ENCODE measurements at places on chromosomes 11 and 22.

DNA sequence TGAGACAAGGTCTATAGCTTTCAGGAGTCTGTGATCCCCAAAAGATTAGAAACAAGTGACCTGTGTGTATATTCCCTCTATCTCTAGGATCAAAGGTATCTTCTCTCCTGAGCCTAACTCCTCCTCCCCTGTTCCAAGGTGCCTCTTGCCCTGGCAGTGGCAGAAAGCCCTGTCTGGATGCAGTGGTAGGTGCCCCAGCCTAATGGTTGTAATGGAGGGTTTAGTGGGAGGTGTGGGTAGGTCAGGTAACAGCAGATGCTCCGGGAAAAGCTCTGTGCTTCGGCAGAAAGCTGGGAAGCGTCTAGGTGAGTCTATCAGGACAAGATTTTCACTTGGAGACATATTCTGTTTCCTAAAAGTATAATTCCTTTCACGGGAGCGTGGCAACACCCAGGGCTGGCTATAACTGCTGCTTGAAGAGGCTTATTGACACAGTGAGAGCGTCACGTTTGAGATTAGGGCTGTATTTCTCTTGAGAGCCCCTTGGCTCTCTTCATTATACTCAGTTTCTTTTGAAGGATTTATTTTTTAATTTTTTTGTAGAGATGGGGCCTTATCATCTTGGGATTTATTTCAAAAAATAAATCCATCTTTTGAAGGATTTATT lies 49.5 kb downstream of the PRR5L start:
- DNase-seq: no peak

DNA sequence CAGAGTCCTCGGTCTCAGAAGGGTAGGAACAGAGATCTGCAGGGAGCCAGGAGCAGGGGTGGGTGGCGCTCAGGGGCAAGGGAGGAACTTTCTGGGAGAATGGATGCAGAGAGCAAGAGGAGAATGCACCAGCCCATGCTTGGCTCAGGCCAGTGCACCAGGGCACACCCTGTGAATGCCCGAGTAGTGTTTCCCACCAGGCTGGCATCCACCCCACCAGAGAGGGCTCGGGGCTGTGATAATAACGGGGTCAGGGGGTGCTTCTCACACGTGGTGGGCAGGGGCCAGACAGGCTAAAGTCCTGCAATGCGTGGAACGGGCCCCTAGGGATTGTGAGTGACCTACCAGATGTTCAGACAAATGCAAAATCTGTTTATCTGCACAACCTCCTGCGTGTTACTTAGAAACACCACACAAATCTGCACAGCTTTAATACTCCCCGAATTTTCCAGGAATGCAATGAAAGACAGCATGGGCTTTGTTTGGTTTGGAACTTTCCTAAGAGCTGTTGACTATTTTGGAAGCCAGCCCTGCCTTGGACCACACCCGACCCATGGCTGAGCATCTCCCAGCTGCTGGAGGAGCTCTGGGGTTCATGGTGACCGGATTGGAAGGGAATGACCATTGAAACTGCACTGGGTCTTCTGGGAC lies 368.3 kb downstream of the SHANK2 start:
- DNase-seq: no peak

DNA sequence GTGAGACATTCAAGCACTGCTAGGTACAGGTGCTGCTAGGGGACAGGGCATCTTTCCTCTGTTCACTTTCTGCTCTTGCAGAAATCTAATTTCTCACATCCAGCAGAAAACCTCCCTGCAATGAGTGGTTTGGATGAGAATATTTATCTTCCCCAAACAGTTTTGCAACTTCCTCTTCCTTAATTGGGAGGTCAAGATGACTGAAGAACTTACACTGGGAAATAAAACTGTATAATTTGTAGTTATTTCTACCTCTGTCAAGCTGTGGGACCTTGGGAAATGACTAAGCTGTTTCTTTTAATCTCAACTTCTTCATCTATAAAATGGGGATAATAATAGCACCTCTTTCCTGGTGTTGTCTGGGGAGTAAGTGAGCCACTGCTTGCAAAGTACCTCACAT lies 69.8 kb downstream of the PRR5L start:
- no peak for DNase-seq

- no peak for DNase-seq
These were observed 3.0 kb upstream of the MUC2 start for GRCh38 chr11:1071571-1072115.

- no peak for DNase-seq
These were observed 4.4 kb downstream of the PGGHG start for GRCh38 chr11:293271-293851.

DNA sequence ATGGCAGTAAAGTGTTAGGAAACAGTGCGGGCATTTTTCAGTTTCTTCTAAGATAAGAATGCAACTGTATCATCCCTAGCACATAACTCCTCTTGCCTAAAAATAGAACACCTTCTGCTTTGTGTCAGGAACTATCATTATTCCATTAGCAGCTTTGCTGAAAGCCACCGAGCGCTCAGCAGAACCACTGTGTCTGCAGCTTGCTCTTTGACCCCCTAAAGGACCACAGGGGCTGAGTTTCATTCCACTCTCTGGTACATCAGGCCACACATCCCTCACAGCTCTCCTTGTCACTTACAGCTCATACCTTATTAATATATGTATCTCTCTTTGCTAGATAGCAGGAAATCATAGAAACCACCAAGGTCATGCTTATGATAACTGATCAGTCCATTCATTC lies 360.2 kb downstream of the KCNA4 start:
- DNase-seq: no peak

DNA sequence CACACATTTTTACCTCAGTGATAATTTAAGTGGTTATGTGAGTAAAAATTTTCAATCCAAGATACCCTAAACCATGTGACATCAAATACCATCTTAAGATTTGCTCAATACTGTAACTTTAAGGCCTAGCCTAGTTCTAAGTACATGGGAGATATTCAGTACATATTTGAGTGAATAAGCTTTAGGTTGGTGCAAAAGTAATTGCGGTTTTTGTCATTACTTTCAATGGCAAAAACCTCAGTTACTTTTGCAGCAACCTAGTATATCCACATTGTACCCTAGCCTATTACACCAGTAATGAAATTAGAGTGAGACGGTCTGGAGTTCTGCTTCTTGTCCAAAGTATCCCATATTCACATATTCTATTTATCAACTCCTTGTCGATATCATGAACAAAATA lies 700.1 kb downstream of the LRRC4C start:
- DNase-seq: no peak

DNA sequence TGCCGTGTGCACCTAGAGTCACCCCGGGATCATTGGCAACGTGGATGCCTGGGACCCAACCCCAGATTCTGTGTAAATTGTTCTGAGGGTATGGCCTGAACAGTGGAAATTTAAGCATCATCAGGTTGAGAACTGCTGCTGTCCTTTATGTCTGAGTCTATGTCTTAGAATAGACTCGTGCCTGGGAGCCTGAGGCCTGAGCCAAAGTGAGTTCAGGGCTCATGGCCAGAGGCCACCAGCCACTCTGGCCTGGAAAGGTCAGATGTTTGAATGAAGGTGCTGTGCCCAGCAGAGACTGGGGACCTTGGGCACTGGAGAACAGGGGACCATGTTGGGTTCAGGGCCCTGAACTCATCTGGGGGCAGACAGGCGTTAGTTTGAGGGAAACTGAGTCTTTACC lies 91.1 kb downstream of the MYO18B start:
- no peak for DNase-seq

DNA sequence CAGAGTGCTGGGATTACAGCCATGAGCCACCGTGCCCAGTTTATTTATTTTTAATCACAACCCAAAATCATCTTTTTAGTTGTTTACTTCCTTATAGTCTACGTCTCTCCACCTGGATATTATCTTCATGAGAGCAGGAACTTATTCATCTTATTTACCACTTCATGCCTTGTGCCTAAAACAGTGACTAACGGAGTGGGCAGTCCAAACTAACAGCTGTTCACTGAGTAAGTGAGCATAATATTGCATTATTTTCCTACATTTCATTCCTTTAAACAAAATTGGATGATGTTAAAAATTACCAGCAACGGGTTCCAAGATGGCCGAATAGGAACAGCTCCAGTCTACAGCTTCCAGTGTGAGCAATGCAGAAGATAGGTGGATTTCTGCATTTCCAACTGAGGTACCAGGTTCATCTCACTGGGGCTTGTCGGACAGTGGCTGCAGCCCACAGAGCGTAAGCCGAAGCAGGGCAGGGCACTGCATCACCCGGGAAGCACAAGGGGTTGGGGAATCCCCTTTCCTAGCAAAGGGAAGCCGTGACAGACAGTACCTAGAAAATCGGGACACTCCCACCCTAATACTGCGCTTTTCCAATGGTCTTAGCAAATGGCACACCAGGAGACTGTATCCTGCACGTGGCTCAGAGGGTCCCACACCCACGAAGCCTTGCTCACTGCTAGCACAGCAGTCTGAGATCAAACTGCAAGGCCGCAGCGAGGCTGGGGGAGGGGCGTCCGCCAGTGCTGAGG lies 14.1 kb downstream of the TMEM123 start:
- no peak for DNase-seq

GRCh38 chr11:121323046-121323607 lies 30.6 kb downstream of the SC5D start:
- DNase-seq: no peak

GRCh38 chr11:1307998-1308742 lies 1.3 kb downstream of the TOLLIP start:
- no peak for DNase-seq

GRCh38 chr11:67544616-67545242 lies 21.5 kb upstream of the CABP2 start:
- DNase-seq: no peak

DNA sequence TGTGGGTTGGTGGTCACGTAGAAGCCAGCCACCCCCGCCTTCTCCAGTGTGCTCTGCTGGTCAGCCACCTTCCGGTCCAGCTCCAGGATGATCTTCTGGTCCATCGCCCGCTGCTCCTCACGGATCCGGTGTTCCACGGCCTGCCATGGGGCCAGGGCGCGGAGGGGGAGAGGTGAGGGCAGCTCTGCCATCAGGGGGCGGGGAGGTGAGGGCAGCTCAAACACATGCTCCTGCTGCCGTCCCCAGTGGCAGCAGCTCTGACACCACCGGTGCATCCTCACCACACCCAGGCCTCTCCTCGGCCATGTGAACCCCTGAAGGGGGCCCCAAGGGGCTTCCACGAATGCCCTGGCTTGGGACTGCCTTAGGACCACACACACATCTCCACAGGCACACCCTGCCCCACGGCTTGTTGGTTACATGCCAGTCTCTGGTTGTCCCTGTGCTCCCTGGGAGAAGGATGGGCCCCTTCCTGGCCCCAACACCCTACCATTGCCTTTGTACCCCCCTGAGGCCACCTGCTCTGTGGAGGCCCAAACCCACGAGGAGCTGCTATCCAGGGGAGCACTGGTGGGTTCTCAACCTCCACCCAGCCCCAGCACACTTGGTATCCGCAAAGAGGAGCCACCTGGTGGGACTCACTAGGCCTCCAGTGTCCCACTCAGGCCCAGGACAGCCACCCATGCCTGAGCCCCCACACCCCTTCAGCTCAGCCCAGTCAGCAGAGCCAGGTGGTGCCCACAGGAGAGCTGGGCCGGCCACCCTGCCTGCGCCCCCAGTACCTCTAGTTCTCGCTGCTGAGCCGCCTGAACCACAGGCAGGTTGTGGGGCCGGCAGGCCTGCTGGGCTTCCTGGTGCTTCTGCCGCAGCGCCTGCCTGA lies 4.3 kb downstream of the DGCR6L start:
- DNase-seq: no peak

GRCh38 chr22:26830837-26831236 lies 173.4 kb downstream of the MIAT start:
- DNase-seq: no peak

- no peak for DNase-seq
These were observed 2.5 kb downstream of the PNPLA5 start for GRCh38 chr22:43889201-43889859.

DNA sequence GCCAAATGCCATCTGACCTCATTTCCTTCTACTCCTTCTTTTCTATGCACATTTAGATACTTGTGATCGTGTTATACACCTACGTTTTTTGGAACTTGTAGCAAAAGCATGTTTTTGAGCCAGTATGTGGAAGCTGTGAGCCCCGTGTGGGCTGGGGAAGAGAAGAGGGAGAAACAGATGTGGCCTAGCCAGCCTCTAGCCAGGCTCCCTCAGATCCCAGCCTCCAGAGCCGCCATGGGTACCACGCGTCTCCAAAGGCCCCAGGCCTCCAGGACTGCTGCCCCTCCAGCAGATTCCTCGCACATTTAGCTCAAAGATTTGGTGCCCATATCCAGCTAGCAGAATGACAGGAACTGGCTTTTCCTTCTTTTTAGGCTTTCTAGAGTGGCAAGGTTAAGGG lies 17.0 kb upstream of the TLCD5 start:
- no peak for DNase-seq

GRCh38 chr11:87203907-87204602 lies 166.3 kb downstream of the TMEM135 start:
- DNase-seq: no peak

GRCh38 chr11:109237636-109238035 lies 184.4 kb upstream of the C11orf87 start:
- DNase-seq: no peak

DNA sequence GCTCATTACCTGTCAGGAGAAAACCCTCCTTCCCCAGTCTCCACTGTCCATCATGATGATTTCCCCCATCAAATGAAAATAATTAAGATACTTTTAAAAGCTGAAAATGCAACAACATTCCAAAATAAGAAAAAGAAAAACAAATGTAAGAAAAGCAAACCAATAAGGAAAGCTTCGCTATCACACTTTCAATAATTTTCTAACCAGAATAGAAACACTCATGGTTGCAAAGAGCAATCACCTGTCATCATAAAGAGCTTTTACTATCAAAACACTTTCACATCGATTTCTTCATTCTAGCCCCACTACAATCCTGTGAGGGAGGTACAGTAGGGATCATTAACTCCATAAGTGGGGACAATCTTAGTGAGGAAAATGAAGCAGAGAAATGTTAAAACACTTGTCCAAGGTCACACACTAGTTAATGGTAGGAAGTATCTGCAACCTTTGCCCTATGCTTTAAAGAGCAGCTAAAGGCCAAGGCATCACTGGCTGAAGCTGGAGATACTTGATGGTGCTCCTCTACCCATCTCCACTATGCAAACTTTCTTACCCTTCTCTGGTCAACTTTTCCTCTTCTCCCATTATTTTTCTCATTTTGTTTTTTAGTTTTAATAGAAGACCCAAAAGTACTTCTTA lies 2.6 kb downstream of the RBM4B start:
- no peak for DNase-seq
